ENCODE measurements at places on chromosomes 5 and 9. TPM values are rescaled to one million over a fixed set of nuclear protein-coding genes. Genes with fewer than 3 reads are reported as not detected.

GRCh38 chr5:31767335-31768031 is 128.6 kb downstream of the PDZD2 start:
- H3K36me3 ChIP-seq, result no peaks in the 10 kb centered on the region
- H3K27ac ChIP-seq, result no peak overlapping the region
- no peak for DNase-seq
- H3K27me3 ChIP-seq, result no peaks in the 10 kb centered on the region

GRCh38 chr5:30839956-30840355 is 353.5 kb upstream of the CDH6 start:
- H3K27ac ChIP-seq, result no peak overlapping the region
- no peaks in the 10 kb centered on the region for H3K27me3 ChIP-seq
- H3K36me3 ChIP-seq, result no peaks in the 10 kb centered on the region
- no peak for DNase-seq

CDH18 gene
- not detected for total RNA-seq

DNA sequence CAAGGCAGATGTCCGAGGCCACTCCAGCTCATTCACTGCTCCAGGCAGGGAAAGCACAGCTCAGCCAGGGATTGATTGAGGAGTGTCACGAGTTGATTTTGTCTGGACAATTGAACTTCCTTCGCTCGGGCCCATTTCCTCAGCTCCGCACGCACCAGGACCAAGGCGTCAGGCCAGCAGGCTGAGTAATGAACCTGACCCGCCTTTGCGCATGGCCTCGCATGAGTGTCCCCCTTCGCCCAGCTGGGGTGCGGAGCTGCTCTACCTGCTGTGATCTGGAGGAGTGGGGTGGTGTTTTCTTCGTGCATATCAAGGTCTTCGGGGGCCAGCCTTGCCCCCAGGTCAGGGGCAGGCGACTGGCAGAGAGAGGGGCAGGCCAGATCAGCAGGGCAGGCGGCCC is 44.0 kb downstream of the VAV2 start:
- no peak overlapping the region for H3K27ac ChIP-seq
- no peaks in the 10 kb centered on the region for H3K27me3 ChIP-seq
- no peaks in the 10 kb centered on the region for H3K4me1 ChIP-seq
- no peaks in the 10 kb centered on the region for H3K36me3 ChIP-seq
- no peak for DNase-seq

DNA sequence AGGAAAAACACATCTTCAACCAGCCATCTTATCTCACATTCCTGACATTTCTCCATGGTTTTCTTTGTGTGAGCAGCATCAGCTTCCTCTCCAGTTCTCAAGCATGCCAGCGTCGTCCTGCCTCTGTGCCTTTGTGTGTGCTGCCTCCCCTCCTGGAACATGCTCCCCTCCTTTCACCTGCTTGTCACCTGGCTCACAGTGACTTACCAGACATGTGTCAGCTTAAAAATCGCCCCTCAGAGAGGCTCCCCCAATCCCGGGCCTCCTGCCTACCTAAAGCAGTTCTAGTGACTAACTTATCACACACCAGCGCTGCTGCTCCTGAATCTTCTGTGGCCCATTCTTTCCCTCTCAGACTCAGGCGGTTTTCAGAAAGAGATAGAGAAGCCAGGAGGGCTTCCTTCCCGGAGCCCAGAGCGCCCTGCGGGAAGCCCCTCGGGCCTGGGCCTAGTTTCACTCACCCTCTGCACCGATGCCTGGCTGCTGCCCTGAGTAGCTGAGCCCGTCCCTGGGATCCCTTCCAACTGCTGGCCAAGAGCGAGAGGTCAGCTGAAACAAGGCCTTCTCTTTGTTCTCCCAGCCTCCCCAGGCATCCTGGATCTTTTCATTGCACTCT is 51.1 kb upstream of the MVB12B start:
- no peaks in the 10 kb centered on the region for H3K36me3 ChIP-seq
- DNase-seq, result no peak
- no peaks in the 10 kb centered on the region for H3K4me1 ChIP-seq
- no peaks in the 10 kb centered on the region for H3K27me3 ChIP-seq
- H3K27ac ChIP-seq, result no peak overlapping the region
- H3K4me3 ChIP-seq, result no peak overlapping the region

DNA sequence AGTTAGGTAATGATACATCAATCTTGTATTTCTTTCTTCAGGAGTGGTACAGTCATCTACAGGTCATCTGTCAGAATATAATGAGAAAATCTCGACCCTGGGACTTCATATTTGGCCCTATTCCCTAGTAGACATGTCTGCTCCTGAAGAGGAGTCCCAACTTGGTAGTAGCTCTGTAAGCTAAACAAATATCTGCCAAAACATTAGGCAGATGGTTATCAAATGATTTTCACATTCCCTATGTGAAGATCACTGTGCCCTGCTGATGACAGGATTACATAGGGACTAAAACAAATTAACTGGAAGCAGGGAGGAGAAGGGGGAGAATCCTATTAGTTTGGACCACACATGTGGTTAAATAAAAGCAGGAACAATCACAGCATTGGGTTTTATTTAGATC is 138.6 kb upstream of the NFIB start:
- no peaks in the 10 kb centered on the region for H3K4me1 ChIP-seq
- H3K4me3 ChIP-seq, result no peak overlapping the region
- no peaks in the 10 kb centered on the region for H3K36me3 ChIP-seq
- H3K27me3 ChIP-seq, result no peaks in the 10 kb centered on the region

All from uterus (tissue), 4 donors.